ENCODE measurements at places on chromosomes 6 and 20.

GRCh38 chr6:41692730-41693129, 42.7 kb downstream of the TFEB start:
- DNase-seq: no peak

GRCh38 chr6:40387127-40387870, 199.9 kb downstream of the LRFN2 start:
- DNase-seq: no peak

DNA sequence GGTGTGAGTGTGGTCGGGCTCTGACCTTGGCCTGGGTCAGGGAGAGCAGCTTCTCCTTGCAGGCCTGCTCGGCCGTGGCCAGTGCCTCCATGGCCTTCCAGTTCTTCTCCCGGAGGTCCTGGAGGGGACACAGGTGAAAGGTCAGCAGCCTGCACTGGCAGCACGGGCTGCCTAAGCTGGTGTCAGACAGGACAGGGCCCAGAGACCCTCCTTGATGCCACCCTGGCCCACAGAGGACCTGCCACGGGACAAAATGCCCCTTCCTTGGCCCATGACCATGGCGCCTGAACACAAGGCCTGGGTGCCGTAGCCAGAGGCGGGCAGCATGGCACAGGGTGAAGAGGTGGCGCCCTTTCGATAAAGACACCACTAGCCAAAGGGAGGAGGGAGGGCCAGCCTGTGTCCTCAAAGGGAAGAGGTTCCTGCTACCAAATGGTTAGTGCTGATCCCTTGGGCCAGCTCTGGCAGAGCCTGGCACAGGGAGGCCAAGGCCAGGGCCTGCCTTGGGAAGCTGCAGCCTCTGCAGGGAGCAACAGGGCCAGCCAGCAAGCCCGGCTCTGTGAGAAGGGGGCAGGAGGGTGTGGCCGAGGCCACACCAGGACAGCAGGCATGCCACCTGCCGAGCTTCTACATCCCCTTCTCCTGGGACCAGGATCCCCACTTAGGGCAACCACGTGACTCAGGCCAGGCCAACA, 54.8 kb downstream of the DSTN start:
- DNase-seq: no peak

DNA sequence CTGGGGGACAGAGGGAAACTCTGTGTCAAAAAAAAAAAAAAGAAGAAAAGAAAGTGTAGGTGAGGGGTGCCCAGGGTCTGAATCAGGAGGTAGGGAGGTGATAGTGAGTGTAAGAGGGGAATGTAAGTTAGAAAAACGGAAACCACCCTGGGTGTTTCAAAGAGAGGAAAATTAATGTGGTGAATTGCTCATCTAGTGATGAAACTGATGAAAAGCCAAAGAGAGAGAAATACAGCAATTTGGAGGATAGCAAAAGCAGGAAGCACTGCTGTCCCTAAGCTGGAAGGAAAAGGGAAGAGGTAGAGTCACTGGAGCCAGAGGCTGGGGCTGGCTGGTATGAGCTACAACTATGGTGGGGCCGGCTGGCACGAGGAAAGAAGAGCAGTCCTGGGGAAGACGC, 85.0 kb upstream of the CEP85L start:
- DNase-seq: no peak

DNA sequence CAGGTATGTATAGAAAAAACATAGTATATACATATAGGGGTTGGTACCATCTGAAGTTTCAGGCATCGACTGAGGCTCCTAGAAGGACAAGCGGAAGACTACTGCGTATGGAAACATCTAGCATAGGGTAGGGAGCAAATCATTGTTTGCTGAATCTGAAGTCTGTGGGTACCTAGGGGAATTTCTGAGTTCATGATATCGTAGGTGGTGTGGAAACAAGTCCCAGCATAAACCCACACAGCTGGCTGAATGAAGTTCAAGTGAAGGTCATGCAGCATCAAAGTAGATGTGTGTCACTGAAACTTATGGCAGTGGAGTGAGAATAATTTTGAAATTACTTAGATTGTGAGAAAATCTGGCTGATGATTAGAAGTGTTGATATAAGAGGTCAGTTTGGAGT, 39.4 kb downstream of the MAP7 start:
- no peak for DNase-seq

GRCh38 chr6:46808806-46809205, 15.6 kb downstream of the MEP1A start:
- no peak for DNase-seq

GRCh38 chr20:1171461-1172093, 13.2 kb downstream of the TMEM74B start:
- DNase-seq: no peak

DNA sequence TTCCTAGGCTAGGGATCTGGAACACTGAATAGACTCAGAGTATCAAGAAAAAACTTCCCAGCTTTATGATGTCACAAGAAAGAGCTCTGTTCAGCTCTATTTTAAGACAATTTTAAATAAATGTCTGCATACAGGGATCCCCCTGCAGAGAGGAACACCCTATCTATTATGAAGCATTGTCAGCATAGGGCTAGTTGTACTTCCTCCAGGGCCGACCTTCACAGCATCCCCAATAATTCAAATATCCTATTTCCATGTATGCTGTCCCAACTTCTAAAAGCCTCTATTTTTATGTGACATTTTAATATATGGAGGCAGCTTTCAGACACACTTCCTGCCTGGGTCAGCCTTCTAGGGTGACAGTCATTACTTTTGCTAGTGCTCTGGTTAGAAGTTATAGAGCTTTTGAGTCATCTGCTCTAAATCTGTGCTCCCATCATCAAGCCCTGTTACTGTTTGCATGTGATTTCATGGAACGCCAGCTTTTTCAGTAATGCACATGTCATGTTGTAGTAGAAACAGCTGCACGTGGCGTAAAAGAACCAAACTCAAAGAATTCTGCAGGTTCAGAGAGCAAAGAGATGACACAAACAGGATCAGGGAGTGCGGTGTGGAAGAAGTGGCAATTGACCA, 189.2 kb downstream of the ADGB start:
- no peak for DNase-seq

- peak; percentile 27 for DNase-seq
These were observed 168.9 kb upstream of the UST start for GRCh38 chr6:148577687-148578488.

DNA sequence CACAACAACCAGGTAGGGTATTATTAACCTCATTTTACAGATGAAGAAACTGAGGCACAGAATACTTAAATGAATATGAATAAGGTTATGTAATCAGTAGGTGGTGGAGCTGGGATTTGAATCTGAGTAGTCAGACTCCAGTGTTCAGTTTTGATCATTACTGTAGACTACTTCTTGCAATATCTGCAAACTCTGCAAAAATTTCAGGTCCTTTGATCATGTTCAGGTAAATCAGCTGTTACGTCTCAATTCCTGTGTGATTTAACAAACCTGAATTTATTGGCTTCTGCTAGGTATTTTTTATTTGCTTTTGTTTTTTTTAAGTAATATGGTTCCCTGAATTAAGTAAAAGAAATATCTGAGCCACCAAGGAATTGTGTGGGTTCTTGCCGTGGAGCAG, 70.7 kb upstream of the NOTCH4 start:
- no peak for DNase-seq

DNA sequence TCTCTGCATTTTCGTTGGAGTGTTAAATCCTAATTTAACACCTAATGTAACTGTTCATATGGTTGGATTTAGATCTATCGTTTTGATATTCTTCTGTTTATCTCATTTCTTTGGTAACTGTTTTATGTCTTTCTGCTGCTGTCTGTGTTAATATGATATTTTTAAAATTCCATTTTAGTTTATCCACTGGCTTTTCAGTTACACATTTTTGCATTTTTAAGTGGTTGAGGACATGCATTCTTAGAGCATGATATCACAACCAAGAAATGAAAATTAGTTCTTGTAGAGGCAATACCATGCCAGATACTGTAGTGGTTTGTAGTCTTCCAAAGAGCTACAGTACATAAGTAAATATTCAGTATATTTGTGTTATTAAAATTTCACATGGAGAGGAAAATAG, 58.6 kb downstream of the LIN28B start:
- DNase-seq: no peak

- no peak for DNase-seq
These were observed 102.1 kb downstream of the TMEM170B start for GRCh38 chr6:11639376-11640235.

DNA sequence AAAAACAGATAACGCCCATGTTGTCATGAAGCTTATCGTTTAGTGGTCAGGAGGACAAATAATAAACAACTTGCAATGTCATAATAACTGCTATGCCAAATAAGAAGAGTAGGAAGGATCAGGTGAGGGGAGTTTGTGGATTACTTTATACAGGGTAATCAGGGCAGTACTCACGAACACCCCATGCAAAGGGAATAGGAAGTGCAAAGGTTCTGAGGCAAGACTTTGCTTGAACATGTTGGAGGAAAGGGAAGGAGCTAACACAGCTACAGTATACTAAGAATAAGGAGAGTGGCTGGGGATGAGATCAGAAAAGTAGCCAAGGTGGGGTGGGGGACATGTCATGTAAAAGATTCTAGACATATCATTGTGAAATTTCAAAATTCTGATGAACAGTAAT, 292.0 kb upstream of the RUNX2 start:
- DNase-seq: no peak

DNA sequence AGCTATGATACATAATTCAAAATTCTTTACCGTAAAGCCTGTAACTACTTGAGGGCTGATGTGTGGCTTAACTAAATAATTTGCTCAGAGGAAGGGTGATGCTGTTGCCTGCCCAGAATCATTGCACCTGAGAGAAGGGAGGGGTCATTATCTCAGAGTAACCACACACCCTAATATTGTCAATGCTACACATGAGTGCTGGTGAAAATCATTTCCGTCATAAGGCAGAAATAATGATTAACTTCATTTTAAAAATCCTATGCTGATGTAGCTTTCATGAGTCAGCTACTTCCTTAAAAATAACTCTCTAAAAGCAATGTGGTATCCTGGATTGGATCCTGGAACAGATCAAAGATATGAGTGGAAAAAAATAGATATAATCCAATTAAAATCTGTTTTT, 146.4 kb upstream of the FAM83B start:
- no peak for DNase-seq

- DNase-seq: no peak
These were observed 8.4 kb downstream of the CYP21A2 start for GRCh38 chr6:32046450-32047083.

- DNase-seq: no peak
These were observed 170.2 kb downstream of the THBS2 start for GRCh38 chr6:169083508-169083874.

DNA sequence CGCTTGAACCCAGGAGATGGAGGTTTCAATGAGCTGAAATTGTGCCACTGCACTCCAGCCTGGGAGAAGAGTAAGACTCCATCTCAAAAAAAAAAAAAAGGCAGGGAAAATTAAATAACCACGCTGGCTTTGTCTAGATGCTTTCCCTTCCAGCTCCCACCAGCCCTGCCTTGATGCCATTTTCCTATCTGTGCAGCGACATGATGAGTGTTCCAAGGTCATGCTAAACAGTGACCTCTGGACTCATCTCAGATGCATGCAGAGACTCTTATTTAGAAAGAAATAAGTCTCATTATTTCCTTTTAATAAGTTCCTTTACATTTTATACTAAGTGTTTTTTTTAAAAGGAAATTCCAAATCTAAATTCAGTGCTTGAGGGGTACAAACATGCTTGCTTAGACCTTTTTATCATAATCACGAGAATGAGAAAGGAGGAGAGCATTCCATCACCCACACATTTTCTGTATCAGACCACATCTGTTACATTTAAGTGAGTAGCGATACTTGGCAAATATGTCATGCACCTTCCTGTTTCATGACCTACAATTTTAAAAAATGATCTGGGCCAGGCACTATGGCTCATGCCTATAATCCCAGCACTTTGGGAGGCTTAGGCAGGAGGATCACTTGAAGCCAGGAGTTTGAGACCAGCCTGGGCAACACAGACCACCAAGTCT, 101.1 kb upstream of the RREB1 start:
- DNase-seq: no peak

DNA sequence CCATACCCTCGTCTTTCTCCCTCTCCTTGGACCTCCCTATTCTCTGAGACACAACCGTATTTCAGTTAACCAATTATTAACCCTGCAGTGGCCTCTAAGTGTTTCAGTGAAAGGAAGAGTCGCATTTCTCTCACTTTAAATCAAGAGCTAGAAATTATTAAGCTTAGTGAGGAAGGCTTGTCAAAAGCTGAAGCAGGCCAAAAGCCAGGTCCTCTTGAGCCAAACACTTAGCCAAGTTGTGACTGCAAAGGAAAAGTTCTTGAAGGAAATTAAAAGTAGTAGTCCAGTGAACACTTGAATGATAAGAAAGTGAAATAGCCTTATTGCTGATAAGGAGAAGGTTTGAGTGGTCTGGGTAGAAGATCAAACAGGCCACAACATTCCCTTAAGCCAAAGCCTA, 58.3 kb downstream of the SNX9 start:
- DNase-seq: no peak

- DNase-seq: no peak
These were observed 4.3 kb downstream of the VSX1 start for GRCh38 chr20:25077610-25078169.

DNA sequence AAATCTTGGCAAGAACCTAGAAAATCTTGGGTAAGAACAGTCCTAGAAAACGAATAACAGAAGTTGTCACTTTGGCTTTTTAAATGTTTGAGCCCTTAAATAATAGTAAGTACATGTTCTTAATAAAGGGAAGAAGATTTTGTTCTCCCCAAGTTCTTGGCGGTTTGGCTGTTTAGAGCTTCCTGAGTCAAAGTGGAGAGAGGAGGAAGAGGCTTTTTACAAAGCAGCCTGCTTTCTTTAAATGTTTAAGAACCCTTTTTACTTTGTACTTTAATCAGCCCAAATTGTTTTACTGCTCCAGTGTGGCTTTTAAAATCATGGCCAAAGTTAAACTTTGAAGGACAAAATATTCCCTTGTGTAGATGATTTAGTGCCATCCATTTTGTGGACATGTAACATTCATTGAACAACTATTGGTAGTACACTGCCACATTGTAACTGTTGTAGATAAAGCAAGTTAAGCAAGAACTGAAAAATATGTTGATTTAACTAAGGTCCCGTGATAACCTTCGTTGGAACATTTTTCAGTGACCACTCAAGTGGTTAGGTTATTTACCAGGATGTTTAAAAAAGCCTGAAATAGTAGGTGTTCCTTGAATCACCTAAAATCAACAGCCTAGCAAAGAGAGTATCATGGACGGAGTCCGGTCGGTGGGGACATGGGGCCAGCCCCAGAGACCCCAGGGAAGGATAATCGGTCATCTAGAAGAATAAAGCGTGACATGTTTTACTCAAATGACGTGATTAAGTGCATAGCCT, 2.4 kb downstream of the AMD1 start:
- DNase-seq: no peak

GRCh38 chr6:169959136-169960002, 207.9 kb downstream of the ERMARD start:
- peak; percentile 50 for DNase-seq

- no peak for DNase-seq
These were observed 3.7 kb downstream of the GRIK2 start for GRCh38 chr6:101397199-101397598.

DNA sequence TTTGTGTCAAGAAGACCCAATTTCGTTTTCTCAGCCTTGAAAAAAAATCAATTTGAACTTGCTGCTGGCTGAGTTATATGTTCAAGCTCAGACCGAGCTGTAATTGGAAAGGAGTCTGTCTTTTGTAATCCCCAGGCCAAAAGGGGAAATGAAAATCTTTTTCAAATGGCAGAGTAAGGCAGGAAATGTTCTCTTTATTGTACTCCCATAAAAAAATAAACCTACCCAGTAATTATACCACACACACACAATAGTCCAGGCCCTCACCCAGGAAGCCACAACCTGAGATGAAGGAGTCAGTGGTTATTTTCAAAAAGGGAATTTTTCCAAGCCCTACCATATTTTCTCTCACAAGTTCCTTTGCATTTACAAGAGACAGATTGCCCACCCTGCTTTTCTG, 45.3 kb downstream of the CLIC5 start:
- DNase-seq: no peak

Data from activated gamma-delta T cell treated with Interleukin-2 at 50 U/mL for 16 hours (primary cell).